Stimulated activated CD8-positive, alpha-beta memory T cell treated with anti-CD3 and anti-CD28 coated beads, Interleukin-4, amount 100 ng/mL, for 1 hour (primary cell): ENCODE measurements at places on chromosomes 7 and 10.

DNA sequence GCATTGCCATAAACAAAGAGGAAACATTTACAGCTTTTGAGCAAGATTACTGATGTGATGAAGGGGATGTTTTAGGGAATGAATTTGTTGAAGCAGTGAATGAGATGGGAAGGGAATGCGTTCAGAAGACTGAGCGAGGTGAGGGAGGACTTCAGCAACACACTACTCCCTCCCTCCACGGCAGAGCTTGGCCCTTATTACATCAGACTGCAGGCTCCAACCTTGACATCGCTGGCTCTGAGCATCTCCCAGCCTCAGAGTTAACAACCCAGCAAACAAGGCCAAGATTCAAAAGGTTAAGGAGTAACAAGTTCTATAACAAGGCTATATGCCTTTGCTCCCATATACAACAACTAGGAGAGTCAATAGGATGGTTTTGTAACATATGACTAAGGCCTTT, 164.4 kb downstream of the ELMO1 start:
- no peak for DNase-seq

- DNase-seq = no peak
These were observed 102.8 kb upstream of the MBL2 start for GRCh38 chr10:52875336-52875735.

DNA sequence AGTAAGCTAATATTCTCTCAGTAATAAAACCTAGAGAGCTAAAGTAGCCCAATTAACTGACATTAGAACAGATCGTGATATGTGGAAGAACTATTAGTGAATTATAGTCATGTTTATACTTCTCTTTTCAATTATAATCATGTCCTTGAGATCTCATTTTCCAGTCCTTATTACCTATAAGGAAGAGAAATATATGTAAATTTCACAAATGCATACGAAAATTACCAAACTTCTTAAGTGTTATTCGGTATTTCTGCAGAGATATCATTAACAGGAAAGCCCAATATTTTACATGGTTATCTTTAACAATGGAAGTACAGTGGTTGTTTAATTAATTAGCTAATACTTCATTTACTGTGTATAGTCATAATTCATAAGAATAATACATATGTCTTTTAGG, 110.7 kb downstream of the PTEN start:
- DNase-seq = no peak

GRCh38 chr10:30751678-30752331, 122.3 kb upstream of the LYZL2 start:
- DNase-seq = peak; percentile 31

DNA sequence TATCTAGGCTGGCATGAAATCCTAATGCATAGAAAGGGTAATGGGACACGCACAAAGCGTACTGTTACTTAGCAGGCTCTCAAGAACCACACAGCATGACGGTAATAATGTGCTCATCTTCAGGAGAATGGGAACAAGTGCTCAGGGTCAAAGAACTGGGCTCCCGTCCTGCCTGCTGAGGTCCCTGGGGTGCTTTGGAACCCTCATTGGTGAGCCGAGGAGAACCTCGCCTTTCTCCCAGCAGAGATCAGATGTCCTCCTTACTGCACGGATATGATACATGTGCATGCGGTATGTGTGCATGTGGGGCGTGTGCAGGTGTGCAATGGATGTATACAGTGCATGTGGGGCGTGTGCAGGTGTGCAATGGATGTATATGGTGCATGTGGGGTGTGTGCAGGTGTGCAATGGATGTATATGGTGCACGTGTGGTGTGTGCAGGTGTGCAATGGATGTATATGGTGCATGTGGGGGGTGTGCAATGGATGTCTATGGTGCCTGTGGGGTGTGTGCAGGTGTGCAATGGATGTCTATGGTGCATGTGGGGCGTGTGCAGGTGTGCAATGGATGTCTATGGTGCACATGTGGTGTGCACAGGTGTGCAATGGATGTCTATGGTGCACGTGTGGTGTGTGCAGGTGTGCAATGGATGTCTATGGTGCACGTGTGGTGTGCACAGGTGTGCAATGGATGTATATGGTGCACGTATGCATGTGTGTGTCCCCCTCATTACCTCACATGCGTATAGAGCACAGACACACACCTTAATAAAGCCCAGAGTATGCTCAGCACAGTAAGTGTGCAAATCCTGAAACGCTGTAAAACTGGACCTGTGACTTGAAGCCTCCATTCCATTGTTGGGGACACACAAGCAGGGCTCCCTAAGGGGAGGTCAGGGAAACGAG, 336.3 kb downstream of the PTPRN2 start:
- no peak for DNase-seq

DNA sequence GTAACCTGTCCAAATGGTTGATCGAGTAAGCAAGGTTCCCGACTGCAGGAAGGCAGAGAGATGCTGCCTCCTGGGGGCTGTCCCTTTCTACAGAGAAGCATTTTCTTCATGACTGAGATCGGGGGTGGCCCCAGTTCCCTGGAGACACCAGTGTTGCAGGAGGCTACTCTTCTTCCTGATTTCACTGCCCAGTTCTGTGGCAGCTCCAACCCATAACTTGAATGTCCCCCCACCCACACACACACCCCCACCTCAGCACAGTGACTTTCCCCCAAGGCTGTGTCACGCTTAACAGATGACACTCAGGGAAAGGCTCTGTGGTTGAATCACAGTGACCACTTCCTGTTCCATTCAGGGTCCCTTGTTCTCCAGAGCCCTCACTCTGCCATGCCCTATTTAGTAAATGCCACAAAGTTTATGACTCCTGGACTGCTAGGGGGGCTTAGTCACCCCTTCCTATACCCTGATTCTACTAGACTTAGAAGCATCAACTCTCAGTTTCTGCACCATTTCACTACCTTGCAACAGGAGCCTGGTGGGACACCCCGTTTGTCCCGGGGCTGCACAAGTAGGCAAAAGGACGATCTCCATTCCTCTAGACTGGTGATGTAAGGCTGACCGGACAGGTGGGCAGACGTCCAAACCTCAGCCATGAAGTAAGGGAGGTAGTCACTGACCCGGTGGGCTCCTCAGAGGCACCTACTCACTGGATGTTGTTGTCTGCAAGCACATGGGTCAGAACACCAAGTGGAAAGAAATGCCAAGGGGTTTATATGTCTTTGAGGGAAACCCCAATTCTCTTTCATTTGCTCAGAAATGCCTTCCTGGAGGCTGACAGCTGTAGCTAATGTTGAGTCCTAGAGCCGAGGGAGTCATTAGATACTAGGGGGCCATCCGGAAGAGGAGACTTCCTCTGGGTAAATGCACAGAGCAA, 31.3 kb upstream of the SMC3 start:
- peak; percentile 37 for DNase-seq
